HepG2 (cell line): ENCODE measurements at places on chromosomes 16 and 17. TPM values are rescaled to one million over a fixed set of nuclear protein-coding genes. Genes with fewer than 3 reads are reported as not detected.

GRCh38 chr16:3732171-3732570 is 14.8 kb upstream of the TRAP1 start:
- DNase-seq = no peak

- DNase-seq = no peak
Measured at GRCh38 chr17:13027246-13027645, 9.4 kb upstream of the ELAC2 start.

DNA sequence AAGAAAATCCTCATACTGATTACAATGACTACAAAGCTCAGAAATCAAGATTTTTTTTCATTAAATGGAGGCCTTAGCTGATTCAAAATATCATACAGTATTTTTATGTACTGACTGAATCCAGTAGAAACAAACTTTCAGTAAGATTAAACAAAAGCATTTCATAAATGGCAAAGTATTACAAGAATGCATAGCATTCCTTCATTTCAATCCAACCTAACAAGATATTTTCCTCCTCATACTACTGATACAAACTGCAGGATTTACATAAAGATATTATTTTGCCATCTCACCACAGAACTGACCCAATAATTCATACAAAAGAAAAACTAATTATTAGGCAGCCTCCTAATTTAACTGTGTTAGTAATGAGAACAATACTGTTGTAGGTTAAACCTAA is 6.2 kb upstream of the KANSL1 start:
- no peak for DNase-seq

- no peak for DNase-seq
Measured at GRCh38 chr16:3235856-3236669, 1.1 kb upstream of the ZNF200 start.

Gene UNC45B
- not detected in 2 replicates for total RNA-seq

Gene CHMP6
- total RNA-seq = 24.2 and 24.6 TPM in 2 replicates

GRCh38 chr16:84519855-84520254 is 15.4 kb upstream of the MEAK7 start:
- no peak for DNase-seq

Gene ABCA5
- 6.0 and 10.1 TPM in 2 replicates for total RNA-seq

Gene KRTAP3-1
- 0.29 and 0.81 TPM in 2 replicates for total RNA-seq

- no peak for DNase-seq
Measured at GRCh38 chr17:43737722-43738121, 20.9 kb downstream of the SOST start.
